AG08396 (cell line): ENCODE measurements at places on chromosomes 3 and 15.

GRCh38 chr3:112610121-112610520 is 30.8 kb downstream of the CCDC80 start:
- DNase-seq = no peak

- DNase-seq = peak; percentile 52
Measured at GRCh38 chr3:52891615-52892081, 5.7 kb downstream of the STIMATE start.

- no peak for DNase-seq
Measured at GRCh38 chr3:49553324-49553691, 969 bp upstream of the BSN start.

DNA sequence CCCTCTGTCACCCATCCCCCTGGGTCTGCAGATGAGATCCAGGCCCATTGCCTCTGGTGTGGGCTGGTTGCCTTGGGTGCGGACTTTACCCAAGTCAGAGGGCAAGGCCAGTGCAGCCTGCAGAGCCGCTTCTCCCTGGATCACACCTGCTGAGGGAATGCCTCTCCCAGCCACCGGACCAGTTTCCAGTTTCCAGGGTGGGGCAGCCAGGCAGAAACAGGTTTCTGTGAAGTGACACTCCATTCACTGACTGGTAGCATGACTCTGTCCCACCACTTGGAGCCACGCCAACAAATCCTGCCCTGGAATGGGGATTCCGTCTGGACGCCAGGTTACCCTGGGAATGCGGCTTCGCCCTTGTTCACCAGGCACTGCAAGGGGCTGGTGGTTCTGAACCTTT is 30.0 kb downstream of the PAQR5 start:
- DNase-seq = no peak

DNA sequence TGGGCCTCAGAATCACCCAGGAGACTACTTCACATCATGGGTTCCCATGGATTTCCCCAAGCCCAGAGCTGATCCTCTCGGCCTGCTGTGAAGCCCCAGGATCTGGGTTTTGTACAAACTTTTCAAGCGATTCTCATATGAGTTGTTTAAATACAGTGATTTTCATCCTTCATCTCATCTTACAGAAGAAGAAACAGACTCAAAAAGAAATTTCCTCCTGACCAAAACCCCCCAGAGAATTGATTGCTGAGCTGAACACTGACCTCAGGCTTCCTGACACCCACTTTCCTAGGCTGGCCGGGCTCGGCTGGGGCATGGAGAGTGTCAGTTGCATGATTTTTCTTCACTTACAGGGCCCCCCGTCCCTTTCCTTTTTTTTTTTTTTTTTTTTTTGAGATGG is 60.3 kb downstream of the BDH1 start:
- DNase-seq = no peak

DNA sequence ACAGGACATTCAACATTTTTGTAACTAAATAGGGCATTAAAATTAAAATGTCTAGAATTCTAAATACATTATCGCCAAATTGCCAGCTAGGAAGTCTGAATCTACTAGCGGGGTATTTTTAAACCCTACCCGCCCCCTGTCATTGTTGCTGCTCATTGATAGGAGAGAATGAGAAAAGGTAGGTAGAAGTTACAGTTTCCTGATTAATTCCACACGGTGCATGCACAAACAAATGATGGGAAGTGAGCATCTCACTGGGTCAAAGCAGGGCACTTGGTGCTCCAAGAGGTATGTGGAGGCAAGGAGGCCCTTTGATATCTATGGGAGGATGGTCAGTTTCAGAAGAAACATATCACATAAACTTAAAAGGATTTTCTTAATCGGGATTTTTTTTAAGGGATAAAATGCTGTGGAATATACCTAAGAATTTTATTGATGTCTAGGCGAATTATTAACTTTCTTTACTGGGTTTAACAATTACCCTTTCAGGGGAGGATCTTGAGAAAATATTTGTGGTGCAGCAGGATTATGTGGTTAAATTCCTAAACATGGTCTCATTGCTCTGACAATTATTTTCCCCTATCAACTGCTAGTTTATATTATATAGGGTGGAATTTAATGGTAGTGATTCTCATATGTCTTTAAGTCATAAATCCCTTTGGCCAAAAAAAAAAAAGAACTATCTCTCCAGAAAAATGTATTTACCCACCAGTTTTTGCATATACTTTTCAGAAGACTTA is 236.0 kb upstream of the GOLGA6L4 start:
- no peak for DNase-seq

DNA sequence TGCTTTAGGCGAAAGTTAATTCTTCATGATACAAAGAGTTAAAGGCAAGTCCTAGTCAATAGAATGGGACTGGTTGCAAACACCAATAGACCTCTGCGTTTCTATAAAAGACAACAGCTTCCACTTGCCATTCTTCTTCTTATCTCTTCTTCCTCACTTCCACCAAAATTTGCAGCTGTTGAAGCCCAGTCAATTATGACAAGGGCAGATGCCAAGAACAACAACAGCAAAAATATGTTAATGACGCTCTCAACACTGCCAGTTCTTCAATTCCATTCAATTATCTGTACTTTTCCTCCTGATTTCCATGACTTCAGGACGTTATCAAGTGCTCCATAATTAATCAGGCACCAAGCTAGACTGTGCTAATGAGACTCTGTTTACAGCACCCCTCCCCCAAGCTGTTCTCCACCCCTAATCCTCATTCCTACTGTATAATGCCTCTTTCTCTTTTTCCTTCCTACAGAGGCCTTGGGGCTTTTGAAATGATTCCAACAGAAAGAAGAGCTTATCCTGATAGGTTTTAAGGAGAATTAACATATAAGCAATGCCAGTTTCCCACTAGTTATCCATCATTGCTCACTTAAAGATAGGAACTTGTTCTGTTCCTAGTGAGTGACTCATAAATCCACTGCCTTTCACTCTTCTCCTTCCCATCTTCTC is 1160.5 kb downstream of the IGSF11 start:
- DNase-seq = no peak

DNA sequence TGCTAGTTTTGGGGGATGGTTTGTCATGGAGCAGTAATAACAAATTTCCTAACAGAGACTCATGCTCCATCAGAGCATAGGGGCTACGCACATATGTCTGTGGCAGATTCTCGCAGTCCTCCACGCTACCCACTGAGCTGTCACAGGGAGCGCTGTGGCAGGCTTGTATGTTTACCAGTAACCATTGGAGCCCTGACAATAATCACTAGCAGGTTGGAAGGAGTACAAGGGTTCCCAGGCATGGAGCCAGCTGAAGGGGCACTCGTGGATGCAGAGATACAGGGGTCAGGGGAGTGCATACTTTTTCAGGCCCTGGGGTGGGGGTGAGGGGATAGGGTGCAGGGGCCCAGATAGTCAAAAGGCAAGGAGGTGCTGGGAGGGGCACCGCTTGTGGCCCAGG is 7.9 kb upstream of the GP9 start:
- DNase-seq = no peak

DNA sequence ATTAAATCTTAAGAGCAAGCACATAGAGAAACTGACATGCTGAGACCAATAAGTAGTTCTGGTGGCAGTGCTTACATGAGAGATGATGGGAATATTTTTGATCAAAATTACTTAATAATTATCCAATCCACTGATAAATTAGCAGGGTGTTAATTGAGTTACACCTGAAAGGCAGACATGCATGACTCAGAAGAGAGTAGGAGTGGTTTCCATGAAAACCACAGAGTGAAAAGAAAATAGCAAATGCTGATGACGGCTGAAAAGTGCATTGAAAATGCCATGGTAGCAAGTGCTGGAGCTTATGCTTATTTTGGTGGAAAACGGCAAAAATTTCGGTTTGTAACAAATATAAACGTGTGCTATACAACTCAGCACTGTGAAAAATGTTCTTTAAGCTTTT is 267.8 kb upstream of the LRRN1 start:
- no peak for DNase-seq

GRCh38 chr3:146544929-146545528 is 622 bp upstream of the PLSCR1 start:
- no peak for DNase-seq

GRCh38 chr3:128382221-128382807 is 84.4 kb downstream of the DNAJB8 start:
- no peak for DNase-seq
